ENCODE measurements at places on chromosomes 13 and 19.
A peak's percentile ranks its signal among the peaks of the same experiment; 100 is the strongest.

DNA sequence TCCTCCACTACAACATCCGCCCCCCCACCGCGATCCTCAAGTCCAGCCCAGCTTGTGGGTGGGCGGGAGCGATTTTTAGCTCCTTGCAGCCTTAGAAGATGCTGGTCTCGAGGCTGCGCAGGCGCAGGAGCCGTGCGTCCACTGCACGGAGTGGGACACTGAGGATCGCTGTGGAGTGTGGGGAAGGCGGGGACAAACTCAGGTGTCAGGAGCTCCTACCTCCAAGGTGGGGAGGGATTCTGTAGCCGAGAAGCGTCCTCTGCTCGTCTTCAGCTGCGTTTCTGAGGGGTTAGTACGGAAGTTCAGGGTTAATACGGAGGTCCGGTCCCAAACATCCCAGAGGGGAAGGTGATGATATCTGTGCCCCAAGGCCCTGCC lies at the start of gene RTBDN:
TSS of gene RTBDN (minus strand) at position 14 of the 378 bp plus-strand sequence. CDS start 4,600 bp downstream, outside the sequence.
- no peak for DNase-seq

- peak; percentile 47 for DNase-seq
Observed at GRCh38 chr19:47228937-47229675, 1.9 kb downstream of the BBC3 start.

GRCh38 chr13:85698256-85698655 lies 101.0 kb downstream of the SLITRK6 start:
- no peak for DNase-seq

GRCh38 chr19:10260141-10260584 lies 8.1 kb downstream of the MRPL4 start:
- DNase-seq = no peak

DNA sequence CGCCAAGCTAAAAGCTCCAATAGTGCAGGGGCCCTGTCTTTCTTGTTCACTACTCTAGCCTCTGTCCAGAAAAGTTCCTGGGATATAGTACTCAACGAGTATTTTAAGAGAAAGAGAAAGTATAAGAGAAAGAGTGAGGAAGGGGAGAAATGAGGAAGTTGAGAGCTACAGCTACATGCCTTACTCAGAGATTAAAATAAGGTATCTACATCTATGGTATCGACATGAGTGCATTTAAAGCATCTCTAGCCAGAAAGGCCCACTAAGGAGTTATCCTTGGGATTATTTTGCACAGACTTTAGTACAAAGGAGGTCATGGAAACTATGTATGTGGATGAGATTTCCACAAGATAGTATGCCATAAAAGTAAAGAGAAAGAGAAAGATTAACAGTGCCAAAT lies 28.5 kb downstream of the MYCBP2 start:
- DNase-seq = no peak

DNA sequence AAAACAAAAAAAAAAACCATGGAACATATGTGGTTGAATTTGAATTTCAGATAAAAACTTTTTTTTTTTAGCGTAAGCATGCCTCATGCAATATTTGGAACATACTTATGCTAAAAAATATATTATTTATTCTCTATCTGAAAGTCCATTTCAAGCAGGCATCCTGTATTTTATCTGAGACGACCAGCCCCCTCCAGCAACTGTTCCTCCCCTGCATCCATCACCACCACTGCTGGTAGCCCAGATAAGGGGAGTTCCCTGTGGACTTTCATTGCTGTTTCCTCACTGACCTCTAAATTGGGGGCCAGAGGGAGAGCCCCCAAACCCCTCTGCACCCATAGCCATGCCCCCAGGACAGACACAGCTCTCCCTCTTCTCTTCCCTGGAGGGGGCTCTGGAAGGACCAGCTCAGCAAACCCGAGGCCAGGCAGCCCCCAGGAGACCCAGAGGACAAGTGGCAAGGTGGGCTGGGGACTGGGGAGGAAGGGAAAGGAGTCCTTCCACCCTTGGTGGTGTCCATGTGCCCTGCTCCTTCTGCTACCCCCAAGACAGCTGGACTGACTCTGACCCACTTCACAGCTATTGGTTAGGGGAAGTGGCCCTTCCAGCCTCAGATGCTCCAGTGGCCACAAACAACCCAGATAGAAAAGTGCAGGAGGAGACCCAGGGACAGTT lies 6.6 kb upstream of the SIGLEC12 start:
- DNase-seq = no peak

DNA sequence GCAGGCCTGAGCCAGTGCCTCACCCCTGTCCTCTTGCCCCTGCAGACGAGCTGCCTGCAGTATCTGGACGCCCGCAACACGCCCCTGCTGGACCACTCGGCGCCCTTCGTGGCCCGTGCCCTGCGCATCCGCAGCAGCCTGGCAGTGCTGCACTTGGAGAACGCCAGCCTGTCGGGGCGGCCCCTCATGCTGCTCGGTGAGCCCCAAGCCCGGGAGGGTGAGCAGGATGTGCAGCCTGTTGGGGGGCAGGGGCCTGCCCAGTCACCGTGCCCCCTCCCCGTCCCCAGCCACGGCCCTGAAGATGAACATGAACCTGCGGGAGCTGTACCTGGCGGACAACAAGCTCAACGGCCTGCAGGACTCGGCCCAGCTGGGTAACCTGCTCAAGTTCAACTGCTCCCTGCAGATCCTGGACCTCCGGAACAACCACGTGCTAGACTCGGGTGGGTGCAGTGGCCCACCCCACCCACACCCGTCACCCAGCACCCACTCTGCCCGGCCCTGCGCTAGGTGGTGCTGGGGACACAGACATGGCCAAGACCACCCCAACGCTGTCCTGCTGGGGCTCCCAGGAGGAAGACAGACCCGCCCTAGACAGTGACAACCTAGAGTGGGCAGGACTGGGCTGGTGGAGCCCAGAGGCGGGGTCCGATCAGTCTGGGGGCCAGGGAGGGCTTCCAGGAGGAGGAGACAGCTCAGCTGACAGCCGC lies 18.6 kb downstream of the NKPD1 start:
- no peak for DNase-seq

- no peak for DNase-seq
Observed at GRCh38 chr13:102386461-102386860, 15.4 kb downstream of the FGF14 start.

- DNase-seq = no peak
Observed at GRCh38 chr13:33859691-33860303, 41.8 kb downstream of the RFC3 start.

DNA sequence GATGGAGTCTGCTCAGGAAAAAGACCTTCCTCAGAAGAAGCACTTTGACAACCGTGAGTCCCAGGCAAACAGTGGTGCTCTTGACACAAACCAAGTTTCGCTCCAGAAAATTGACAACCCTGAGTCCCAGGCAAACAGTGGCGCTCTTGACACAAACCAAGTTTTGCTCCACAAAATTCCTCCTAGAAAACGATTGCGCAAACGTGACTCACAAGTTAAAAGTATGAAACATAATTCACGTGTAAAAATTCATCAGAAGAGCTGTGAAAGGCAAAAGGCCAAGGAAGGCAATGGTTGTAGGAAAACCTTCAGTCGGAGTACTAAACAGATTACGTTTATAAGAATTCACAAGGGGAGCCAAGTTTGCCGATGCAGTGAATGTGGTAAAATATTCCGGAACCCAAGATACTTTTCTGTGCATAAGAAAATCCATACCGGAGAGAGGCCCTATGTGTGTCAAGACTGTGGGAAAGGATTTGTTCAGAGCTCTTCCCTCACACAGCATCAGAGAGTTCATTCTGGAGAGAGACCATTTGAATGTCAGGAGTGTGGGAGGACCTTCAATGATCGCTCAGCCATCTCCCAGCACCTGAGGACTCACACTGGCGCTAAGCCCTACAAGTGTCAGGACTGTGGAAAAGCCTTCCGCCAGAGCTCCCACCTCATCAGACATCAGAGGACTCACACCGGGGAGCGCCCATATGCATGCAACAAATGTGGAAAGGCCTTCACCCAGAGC lies 16.2 kb upstream of the ZNF544 start:
- DNase-seq = no peak
